D721Med (cell line): ENCODE measurements at places on chromosomes 12 and 14.

DNA sequence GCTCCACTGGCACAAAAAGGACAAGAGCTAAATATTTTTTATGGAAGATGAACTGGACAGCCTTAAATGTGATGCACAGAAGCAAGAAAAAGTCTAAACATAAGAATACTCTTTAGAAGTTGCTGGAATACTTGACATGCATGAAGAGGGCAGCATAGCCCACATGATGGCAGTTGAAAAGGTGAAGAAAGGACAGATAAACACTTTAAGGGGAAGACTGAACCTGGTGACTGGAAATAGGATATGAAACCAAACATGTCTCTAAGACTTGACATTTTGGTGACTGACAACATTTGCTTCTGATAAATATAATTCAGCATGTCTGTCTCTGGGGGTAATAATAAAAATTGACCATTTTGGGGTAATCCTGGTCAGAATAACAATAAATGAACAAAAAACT, 273.1 kb downstream of the CCDC91 start:
- DNase-seq, result no peak

DNA sequence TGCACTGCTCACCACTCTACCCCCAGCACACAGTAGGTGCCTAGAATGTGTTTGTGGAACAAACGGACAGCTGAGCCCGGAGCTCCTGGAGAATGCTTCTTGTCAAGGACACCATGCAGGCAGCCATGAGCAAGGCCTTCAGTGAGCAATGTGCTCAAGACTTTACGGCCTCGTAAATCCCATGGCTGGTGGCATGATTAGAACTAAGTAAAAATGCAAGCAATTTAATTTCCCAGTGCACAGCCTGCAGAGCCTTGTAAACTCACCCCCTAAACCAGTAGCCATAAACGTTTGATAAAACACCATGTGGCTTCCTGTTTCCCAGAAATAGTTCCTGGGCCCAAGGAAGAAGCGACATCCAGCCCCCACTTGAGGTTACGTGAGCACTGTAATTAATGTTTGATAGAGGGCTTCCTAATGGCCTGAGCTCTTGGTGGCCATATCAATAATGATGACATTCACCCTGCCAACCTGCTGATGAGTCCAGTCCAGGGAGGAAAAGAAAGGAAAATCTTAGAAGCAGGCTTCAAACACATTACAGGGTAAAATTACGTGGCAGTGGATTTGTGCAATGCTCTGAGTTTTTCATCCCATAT, 36.4 kb upstream of the FICD start:
- DNase-seq, result no peak

DNA sequence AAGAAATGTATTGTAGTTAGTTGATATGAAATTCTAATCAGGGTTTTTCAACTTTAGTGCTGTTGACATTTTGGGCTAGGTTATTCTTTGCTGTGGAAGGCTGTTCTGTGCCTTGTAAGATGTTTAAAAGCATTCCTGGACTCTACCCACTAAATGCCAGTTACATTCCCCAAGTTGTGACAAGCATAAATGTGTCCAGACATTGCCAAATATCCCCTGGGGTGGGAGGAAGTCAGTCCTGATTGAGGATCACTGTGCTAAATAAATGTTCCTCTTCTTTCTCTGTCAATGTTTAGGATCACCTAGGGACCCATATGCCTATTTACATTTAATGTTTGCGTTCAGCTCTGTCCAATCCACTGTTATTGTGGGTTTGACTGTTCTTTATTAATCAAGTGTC, 268.3 kb downstream of the TMTC2 start:
- DNase-seq, result no peak

DNA sequence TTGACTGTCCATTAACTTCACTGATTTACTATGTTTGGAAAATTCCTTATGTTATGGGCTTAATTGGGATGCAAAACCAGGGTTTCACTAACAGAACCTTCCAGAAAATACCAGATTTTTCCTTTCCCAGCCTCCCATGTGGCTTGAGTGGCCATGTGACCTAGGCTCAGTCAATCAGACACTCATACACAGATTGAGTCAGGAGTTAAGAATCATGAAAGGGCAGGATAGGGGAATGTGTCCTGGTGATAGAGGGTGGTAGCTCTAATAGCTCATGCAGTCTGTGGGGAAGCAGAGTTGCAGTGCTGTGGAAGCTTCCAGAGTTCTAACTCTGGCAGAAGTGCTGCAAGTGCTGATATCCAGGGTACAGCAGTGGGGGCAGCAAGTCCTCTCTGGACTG, 134.1 kb upstream of the IFNG-AS1 start:
- DNase-seq, result no peak

- DNase-seq, result no peak
Measured at GRCh38 chr14:39946807-39947206, 514.6 kb upstream of the FBXO33 start.

DNA sequence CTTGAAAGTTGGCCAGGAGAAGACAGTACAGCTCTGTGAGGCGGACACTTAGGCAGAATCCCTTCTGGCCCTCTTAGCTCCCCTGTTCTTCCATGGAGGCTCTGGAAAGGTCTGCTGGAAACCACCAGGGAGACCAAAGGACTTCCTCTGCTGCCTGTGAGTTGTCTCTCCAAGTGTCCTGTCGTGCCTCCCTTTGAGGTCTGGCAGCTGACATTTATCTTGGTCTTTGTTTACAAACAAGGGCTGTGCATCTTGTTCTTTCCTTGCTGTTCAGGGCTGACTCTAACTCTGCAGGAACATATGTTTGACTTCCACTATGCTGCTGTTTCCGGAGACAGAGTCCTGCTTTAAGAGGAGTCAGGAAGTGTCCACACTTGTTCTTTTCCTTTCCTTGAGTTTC, 159.9 kb upstream of the FRMD6 start:
- DNase-seq, result no peak

GRCh38 chr14:89033756-89034155, 209.3 kb downstream of the TTC8 start:
- DNase-seq, result no peak

DNA sequence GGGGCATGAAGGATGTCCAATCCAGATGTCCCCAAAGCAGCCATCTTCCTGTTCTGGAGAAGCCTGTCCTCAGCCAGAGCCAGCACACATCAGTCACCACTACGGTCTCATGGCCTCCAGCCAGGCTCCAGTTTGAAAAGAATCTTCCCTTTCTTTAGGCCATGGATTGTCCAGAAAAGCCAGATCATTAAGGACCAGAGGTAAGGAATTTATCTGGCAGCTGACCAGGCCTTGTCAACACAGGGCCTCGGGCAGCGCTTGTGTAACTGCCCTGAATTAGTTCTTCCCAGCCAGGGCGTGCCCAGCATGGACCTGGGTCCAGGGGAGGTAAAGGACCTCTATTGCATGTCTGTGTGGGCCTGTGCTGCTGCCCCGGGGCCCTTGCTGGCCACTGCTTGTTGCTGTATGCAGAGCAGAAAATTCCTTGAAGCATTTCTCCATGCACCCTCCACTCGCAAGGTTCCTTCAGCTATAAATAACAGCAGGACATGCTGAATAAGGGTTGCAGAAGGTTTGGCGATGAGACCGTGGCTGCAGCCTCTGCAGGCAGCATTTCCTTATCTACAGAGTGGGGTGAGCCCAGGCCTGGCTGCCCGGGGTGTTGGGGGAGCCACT, 21.7 kb upstream of the VPS37B start:
- no peak for DNase-seq

DNA sequence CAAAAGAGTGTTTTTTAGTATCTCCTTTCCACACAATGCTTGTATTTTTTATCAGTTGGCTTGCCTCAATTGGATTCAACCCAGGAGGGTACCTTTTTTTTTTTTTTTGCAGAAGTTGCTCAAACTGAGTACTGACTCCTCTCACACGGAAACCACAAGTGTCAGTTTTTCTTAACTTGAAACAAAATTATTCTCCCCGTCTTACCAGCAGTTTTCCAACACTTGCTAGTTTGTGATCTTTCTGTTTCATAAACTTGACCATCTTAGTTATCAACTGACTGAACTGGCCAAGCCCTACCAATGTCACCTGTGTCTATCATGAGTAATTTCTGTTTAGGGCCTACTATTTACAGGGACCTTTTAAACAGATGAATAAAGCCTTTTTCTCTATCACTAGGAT, 34.1 kb upstream of the ITPR2 start:
- no peak for DNase-seq

DNA sequence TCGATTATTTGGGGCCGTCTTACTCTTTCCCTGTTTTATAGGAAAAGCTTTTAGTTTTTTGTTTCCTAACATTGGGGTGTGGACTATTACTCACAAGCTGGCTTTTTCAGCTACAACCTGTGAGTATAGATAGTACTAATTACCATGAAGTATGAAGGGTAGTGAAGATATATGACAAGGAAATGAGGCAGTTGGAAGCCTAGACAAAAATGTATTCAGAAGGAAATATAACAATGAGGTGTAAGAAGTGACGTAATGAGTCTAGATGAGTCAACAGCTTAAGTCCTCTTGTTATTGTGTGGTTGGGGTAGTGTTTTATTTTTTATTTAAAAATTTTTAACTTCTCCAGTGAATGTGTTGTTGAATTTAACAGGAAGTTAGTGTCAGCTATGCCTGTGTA, 804.5 kb downstream of the NRXN3 start:
- no peak for DNase-seq

- DNase-seq, result peak; percentile 73
Measured at GRCh38 chr12:121513464-121514183, 67.2 kb downstream of the KDM2B start.

DNA sequence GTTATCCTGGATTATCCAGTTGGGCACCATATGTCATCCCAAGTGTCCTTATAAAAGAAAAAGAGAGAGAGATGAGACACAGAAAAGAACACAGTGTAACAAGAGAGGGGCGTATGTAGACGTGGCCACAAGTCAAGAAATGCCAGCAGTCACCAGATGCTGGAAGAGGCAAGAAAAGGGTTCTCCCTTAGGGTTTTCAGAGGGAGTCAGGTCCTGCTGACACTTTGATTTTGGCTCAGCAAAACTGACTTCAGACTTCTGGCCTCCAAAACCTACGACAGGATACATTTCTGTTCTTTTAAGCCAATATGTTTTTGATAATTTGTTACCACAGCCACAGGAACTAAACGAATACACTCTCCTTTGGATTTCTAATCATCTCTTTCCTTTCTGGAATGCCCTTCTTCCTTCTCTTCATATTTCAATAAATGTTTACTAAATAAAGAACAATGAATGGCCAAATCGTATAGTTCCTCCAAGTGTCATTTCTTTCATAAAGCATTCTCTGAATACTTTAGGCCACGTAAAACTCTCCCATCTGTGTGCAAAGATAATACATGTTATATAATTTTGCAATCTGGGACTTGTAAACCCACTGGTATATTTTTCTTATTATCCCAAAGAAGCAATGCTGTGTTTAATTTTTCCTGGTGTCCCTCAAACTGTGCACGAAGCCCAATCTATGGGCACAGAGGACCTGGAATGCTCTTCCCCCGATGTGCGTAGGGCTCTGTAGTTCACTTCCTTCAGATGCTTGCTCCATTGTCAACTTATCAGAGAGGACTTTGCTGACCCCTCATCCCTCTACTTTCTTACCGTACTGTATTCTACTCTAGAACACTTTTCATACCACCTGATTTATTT, 303.6 kb downstream of the CEP128 start:
- DNase-seq, result no peak

DNA sequence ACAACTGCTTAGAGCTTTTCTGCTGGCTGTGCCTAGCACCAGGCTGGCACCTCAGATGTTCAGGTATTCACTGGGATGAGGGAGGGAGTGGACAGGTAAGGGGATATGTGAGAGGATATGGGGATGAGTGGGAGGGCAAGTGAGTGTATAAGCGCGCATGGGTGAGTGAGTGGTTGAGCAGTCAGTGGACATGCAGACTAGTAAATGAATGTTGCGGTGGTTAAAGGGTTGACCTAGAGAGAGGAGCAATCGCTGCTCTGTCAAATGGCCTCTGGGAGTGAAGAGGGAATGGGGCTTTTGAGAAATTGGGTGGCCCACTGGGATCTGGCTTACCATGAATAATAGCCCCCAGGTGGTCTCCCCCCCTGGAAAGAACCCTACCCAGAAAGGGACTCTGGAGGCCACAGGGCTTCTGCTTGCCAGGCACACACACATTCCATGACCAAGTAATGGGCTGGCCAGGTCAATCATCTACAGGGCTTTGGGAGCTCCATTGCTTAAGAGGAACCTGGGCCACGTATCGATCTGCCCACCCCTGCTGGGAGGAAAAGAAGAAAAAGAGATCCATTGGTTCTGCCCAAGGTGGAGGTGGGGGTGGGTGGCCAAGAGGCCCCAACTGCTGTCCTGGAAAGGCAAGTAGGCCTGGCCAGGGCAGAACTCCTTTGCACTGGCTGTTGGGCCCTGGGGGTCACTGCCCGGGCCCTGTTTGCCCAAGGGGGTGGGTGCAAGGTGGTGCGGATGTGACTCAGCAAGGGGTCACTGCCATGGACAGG, 30.8 kb upstream of the ZFP36L1 start:
- no peak for DNase-seq

- DNase-seq, result no peak
Measured at GRCh38 chr14:64738281-64738804, 34.1 kb downstream of the PLEKHG3 start.

- no peak for DNase-seq
Measured at GRCh38 chr14:22315336-22315735, 273.7 kb downstream of the DAD1 start.

DNA sequence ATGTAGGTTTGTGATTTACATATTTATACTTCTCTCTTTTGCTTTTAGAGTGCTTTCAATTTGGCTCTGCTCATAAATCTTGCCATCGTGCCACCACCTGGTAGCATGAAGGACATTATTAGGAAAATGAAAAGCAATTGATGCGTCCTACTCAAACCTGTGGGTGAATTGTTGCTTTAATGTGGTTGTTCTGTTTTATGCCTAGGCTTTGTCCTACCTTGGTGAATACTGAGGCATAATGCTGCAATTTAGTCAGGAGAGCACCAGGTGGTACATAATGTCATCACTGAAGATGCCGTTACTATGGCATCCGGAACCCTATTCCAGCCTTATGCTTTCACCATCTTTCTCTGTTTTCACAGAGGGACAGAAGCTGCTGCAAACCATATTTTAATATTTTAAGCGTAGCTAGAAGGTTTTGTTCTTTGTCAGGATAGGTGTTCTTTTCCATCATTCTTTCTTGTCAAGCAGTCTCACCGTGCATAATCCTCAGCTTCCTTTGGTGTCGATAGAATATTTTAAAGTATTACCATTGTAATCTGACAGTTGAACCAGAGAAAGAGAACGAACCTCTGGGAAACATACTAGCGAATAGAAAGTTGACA, 68.5 kb upstream of the PKP2 start:
- DNase-seq, result no peak

DNA sequence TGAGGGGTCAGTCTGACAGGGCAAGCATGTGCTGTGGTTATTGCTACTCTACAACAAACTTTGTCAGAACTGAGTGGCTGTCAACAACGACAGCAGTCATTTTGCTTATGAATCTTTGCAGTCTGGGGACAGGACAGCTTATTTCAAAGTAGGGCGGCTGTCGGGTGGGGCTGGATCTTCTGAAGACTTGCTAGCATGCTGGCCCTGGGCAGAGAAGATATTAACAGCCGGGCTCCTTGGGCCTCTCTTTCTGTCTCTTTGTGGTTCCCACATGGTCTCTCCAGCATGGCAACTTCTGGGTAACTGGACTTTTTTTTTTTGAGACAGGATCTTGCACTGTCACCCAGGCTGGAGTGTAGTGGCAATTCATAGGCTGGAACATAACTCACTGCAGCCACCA, 33.9 kb upstream of the ALDH2 start:
- DNase-seq, result no peak
